Fibroblast of upper back skin (primary cell): ENCODE measurements at places on chromosomes 5 and 9.

DNA sequence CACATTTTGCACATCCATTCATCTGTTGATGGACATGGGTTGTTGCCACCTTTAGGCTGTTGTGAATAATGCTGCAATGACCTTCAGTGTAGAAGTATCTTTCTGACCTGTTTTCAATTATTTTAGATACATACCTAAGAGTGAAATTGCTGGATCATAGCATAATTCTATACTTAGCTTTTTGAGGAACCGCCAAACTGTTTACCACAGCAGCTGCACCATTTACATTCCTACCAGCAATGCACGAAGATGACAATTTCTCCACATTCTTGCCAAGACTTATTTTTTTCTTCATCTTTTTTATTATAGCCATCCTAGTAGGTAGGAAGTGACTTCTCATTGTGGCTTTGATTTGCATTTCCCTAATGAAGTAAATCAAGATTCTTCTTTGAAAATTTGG lies 36.5 kb upstream of the ASTN2 start:
- no peak for DNase-seq

DNA sequence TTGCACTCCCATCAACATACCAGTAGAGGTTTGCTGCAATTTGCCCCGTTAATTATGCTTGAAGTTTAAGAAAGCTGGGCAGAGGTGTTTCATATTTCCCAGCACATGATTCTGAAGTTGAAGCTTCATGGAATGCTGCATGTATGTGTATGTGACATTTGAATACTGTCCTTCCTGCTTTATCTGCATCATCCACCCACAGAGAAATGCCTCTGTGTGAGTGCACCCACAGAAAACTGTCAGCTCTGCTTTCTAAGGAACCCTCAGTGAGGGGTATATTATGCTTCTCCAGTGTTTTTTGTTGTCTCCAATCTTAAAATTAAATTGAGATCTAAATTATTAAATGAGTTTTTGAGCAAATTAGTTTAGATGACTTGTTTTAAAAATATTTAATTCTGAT lies 358.1 kb upstream of the PIK3R1 start:
- DNase-seq: no peak

DNA sequence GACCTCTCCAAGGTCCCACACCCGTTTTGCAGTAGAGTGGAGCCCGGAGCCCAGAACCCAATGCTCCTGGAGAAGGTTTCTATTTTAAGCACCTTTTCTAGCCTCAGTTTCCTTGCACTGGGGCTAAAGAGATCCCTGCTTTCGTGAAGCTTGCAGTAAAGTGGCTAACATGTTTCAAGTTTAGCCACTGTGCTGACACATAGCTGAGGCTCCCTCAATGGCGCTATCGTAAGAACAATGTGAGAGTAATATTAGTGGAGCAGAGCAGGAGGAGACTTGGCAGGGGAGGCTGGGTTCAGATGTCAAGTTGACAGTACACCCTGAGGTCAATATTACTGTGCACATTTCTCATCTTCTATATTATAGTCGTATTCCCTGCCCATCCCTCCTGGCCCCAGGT lies 7.9 kb downstream of the CTXN3 start:
- no peak for DNase-seq

GRCh38 chr9:101481261-101481660 lies 45.7 kb upstream of the ALDOB start:
- no peak for DNase-seq

- DNase-seq: peak; percentile 69
These were observed 29.5 kb downstream of the RAI14 start for GRCh38 chr5:34685485-34686165.

GRCh38 chr5:77627869-77628674 lies 10.4 kb downstream of the OTP start:
- DNase-seq: no peak

DNA sequence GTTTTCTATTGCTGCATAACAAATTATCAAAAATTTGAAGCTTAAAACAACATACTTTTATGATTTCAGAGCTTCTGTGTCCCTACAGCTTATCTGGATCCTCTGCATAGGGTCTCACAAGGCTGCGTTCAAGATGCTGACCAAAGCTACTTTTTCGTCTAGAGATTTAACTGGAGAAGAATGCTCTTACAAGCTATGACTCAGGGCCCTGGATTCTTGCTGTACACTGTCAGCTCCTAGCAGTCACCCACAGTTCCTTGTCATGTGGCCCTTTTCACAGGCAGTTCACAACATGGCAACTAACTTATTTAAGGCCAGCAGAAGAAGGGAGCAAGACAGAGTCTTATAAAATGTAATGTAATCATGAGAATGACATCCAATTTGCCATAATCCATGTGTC lies 70.8 kb upstream of the FAM174A start:
- peak; percentile 53 for DNase-seq

- peak; percentile 31 for DNase-seq
These were observed 2144.3 kb upstream of the C9orf72 start for GRCh38 chr9:29717631-29718030.

- DNase-seq: no peak
These were observed 17.7 kb upstream of the FAM174A start for GRCh38 chr5:100517301-100517974.

DNA sequence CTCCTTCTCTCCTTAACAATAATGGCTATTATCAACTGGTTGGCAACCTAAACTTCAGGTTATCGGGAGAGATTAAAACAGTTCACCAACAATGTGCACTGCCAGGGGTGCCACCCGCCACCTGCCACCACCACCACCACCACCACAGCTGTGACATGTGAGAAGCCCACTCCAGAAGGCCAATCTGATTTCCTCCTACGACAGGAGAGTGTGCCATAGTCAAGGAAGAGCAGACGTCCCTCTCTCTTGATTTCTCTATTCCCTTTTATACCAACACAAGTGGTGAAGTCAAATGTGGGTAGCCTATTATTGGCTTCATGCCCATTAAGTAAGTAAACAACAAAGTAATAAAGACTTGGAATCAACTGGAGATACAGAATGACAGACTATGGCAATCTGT lies 22.4 kb downstream of the GNAQ start:
- no peak for DNase-seq

DNA sequence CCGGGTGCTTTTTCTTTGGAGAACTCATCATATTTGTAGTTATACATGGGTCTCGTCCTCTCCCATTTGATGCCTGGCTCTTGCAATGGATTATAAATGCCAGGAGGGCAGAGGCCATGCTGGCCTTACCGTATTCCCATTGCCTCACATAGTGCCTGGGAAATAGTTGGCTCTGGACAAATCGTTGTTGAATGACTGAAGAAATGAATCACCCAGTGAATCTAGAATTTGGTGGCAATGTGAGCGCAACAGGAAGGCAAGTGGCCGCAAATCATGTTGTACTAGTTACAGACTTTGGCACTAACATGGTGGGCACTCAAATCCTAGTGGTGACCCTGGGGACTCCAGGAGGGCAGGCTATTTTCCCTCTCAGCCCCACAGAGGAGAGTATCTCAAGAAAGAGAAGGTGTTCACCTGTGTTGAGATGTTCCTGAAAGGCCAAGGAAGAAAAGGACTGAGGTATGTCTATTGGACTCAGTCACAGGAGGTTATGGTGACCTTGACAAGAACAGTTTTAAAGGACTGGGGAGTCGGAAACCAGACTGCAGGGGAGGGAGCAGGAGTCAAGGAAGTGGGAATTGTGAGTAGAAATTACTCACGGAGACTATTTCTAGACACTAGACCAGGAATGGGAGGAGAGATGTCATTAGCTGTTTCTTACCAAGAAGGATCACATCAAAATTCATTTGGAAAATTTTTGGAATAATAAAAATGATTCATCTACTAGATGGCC lies 61.7 kb upstream of the COL15A1 start:
- no peak for DNase-seq

DNA sequence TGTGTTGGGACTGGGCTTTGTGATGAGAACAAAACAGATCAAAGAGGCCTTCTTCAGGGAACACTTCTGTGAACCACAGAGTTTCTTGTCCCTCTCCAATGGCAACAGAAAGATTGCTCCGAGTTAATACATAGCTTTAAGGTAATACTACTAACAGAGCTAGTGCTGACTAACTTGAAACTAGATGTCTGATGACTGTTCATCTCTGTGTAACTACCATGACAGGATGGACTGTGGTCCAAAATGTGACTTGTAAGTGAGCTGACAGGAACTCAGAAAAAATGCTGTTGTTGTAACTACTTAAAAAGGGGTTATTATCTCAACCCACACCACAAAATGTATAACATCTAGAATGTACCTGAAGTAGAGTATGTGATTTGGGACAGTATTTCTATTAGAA lies 630.2 kb upstream of the DMAC1 start:
- no peak for DNase-seq

DNA sequence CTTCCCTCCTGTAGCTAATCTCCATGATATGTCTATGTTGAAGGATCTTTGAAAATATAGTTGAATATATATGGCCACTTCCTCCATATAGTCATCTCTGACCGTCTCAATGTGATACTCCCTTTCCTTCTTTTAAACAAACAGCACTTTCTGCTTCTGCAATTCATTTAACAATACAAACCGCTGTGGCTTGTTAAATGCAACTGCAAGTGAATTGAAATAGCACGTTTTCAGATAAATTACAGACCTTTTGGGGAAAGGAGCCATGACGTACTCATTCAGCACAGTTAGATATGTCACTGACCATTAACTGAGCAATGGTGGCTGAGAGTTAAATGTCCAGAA lies 82.5 kb downstream of the FBXO38 start:
- DNase-seq: no peak

DNA sequence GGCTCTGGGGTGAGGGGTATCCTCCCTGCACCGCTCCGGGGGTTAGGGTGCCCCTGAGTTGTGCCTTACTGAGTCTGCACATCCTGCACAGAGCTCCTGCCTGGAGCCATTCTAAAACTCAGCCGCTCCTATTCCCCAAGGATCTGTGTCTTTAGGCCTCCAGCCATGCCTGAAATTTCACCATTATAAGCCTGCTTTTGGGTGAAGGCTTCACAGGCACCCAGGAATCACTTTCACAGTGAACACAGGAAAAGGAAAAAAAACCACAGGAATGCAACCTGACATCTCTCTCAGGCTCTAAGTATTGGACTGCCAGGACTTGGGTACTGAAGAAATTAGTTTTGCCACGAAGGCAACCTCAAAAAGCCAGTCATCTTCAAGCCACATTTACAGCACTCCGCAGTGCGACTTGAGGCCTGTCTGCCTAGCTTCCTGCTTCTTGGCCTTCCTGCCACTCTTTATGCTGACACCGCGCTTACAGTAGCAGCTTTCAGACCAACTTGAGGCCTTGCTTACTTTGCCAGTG lies 30.9 kb downstream of the GALNT10 start:
- peak; percentile 97 for DNase-seq

GRCh38 chr5:42772265-42772993 lies 15.8 kb downstream of the CCDC152 start:
- peak; percentile 1 for DNase-seq

GRCh38 chr5:88552426-88552825 lies 283.8 kb upstream of the TMEM161B start:
- no peak for DNase-seq

DNA sequence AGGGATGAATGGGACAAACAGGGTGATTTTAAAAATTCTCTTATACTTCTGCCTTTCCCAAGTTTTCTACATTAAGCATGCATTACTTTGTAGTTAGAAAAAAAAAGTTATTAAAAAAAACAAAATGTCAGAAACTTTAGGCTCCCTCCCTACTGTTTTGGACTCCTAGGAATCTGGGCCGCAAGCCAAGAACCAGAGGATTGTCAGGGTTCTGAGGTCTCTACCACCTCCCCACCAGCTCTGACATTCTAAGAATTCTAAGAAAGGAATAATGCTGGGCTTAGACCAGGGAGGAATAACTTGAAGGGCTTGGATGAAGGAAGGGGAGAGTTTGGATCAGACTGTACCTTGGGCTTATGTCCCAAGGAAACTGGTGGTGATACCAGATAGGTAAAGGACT lies 1.1 kb upstream of the ARHGEF39 start:
- peak; percentile 76 for DNase-seq

- DNase-seq: peak; percentile 73
These were observed 170.3 kb downstream of the PDZD2 start for GRCh38 chr5:31809050-31809870.

- peak; percentile 51 for DNase-seq
These were observed 29.7 kb downstream of the C9orf85 start for GRCh38 chr9:71941060-71941568.

DNA sequence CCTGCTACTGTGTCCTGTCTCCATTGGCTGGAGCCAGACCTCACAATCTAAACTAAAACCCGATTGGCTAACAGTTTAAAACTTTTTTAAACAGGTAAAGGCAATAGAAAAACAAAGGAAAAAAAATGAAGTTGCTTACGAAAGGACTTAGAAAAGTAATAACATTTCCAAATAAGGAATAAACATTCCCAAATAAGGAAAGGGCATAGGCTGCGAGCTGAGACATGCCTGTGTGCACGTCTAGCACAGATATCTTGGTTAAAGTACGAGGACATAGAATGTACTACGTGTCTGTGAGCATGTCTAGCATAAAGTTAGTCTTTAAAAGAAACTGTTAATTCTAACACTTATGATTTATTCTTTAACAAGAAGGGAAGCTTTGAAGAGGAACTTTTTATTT lies 15.3 kb upstream of the FAM120A start:
- no peak for DNase-seq

GRCh38 chr9:99850736-99851499 lies 29.2 kb downstream of the NR4A3 start:
- no peak for DNase-seq

GRCh38 chr9:90285946-90286345 lies 356.7 kb downstream of the DIRAS2 start:
- DNase-seq: no peak

DNA sequence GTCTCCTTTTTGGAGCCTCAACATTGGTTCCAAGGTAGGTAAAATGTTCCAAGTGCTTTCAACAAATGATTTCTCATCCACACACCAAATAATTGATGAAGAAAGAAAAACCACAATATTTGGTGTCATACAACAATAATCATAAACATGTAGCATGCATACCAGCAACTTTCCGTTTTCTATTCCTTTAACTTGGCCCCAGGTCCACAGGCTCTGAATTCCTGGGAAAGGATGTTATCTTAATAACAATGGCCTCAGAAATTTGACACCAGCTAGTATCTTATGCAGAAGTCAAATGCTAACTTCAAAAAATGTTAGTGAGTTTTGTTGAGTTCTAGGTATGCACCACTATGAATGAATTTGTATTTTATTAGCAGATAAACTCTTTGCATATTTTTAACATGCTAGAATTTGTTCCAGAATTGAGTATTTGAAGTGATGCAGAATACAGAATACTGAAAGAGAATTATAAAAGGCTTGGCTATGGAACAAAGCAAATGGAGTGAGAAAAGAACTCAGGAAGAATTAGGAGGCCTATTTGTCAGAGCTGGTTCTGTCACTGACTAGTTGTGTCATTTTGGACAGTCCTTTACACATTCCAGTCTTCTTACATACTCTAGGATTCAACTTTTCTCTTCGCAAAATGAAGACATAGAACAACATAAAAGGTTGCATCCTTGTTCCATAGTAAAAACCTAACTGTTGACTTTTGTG lies 435.3 kb upstream of the TNC start:
- peak; percentile 79 for DNase-seq

- no peak for DNase-seq
These were observed 107.6 kb downstream of the MUSK start for GRCh38 chr9:110776221-110776620.
